ENCODE measurements at places on chromosomes 6 and 20. TPM values are rescaled to one million over a fixed set of nuclear protein-coding genes. Genes with fewer than 3 reads are reported as not detected.

MARCKS gene
- total RNA-seq = 13.6 TPM

SLC32A1 gene
- not detected for total RNA-seq

ACSS1 gene
- 17.1 TPM for total RNA-seq

CPNE5 gene
- 0.16 TPM for total RNA-seq

MAFB gene
- total RNA-seq = 0.15 TPM

GPR6 gene
- total RNA-seq = not detected

ARFGEF3 gene
- total RNA-seq = 0.51 TPM

GZF1 gene
- 12.2 TPM for total RNA-seq

ULBP1 gene
- total RNA-seq = 0.77 TPM

PRR18 gene
- 0.15 TPM for total RNA-seq

UNC5CL gene
- total RNA-seq = 0.76 TPM
